ENCODE measurements at places on chromosomes 4 and X.
A peak's percentile ranks its signal among the peaks of the same experiment; 100 is the strongest.

- no peak for DNase-seq
These were observed 13.3 kb upstream of the DYNLT3 start for GRCh38 chrX:37860721-37861120.

GRCh38 chr4:124322234-124323065, 390.1 kb downstream of the ANKRD50 start:
- DNase-seq, result peak; percentile 2

DNA sequence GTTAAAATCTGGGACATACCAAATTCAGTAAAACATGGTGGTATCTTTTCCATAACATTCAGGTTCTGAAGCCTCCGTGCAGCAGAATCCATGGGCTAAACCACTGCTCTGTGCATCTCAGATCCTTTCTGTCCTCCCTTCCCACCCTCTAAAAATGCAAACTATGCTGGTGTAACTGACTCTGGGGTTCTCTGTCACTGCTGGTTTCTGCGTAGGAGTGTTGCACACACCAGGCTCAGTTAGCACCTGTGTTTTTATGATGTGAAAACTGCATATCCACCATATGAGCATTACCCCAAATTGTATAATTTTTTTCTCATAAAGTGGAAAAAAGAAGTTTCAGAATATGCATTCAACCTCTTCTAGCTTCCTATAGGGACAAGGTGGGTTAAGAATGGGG, 22.4 kb upstream of the IL21 start:
- DNase-seq, result no peak

GRCh38 chr4:22191565-22191964, 243.0 kb upstream of the KCNIP4 start:
- no peak for DNase-seq
